NT2/D1 (cell line): ENCODE measurements at places on chromosomes 16 and 17.

GRCh38 chr16:89033304-89033703, 56.3 kb upstream of the CBFA2T3 start:
- DNase-seq = no peak

- DNase-seq = no peak
Measured at GRCh38 chr16:85485379-85485778, 127.7 kb upstream of the GSE1 start.

DNA sequence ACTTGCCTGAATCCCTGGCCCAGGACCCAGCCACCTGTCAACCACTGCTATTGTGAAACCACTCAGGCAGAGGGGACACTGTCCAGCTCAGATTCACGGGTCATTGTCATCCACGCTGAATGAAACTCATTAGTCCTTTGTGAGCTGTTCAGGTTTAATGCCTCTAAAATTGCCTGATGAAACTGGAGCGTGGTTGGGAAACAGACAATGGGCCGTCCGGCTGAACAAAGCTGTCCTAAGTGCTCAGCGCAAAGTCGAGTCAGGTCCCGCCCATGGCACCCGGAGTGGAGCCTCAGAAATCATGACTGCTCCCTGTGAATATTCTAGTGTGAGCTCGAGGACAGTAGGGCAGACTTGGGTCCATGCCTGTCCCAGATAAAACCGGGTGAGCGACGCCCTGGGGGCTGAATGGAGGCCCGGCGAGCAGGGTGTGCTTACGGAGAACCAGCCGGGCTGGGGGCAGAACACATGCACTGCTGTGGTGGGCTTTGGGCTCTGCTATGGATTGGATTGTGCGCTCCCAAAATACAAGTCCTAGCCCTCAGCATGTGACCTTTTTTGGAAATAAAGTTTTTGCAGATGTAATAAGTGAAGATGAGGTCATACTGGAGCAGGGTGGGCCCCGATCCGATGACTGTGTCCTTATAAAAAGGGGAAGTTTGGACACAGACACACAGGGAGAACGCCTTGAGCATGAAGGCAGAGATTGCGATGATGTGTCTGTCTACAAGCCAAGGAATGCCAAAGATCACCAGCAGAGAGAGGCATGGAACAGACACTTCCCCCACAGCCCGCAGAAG, 12.9 kb upstream of the CMIP start:
- DNase-seq = no peak

GRCh38 chr16:10213748-10214147, 31.5 kb upstream of the GRIN2A start:
- DNase-seq = no peak

- DNase-seq = no peak
Measured at GRCh38 chr16:81910366-81910885, 100.8 kb downstream of the SDR42E1 start.

DNA sequence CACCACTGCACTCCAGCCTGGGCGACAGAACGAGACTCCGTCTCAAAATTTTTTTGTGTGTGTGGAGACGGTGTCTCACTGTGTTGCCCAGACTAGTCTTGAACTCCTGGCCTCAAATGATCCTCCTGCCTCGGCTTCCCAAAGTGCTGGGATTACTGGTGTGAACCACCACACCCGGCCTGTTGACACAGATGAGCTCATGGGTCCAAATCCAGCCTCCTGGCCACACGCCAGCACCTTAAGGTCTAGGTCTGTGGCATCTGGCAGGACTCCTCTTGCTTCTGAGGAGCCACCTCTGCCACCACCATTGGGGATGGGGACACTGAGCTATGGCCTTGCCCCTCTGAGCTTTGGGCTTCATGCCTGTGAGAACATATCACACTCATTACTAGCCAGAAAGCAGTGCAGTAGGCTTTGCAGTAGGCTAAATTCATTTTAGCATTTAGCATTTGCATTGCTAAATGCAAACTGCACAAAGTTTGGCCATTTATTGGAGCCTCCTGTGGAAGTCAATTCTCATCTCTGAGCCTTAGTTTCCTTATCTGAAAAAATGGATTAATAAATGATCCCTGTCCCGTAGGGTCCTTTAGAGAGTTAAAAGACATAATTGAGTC, 5.5 kb upstream of the CDIPT start:
- DNase-seq = no peak

GRCh38 chr17:45143767-45144198, 4.5 kb upstream of the HEXIM1 start:
- DNase-seq = no peak

GRCh38 chr16:53055541-53056391, 975 bp downstream of the CHD9 start:
- DNase-seq = peak; percentile 78

DNA sequence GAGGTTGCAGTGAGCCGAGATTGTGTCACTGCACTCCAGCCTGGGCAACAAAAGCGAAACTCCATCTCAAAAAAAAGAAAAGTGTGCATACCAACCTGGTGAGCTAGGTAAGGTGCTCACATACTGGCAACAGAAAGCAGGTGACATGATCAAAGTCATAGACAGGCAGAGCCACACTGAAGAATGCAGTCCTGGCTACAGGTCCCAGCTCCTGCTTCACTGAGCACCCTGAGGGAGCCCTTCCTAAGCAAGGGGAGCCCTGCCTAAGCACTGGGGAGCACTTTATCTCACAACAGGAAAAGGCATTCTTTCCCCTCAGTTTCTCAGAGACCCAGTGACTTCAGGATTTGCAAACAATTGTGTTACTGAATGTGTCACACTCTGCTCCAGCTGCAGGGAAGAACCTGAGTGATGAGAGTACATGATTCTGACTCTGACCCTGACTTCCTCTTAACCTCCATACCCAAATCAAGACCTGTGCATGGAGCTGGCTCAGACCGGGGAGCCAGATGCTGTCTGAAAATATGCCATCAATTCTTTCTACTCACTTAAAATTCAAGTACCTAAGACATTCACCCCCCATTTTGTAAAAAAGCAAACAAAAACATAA, 40.5 kb downstream of the ANKRD11 start:
- no peak for DNase-seq

DNA sequence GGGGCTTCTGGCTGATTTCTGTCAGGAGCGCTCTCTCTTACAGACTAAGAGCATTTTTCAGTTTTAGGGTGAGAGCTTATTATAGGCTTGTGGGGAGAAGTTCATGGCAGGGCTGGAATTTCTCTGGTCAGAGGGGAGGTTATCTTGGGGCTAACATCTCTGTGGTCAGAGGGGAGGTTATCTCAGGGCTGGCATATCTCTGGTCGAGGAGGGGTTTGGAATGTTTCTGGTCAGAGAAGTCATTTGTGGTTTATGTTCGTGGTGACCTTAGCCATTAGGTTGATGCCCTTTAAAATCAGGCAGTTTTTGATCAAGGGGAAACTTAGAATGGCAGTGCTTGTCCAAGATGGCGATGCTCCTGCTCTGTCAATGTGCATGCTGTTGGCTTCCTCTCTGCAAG, 10.8 kb upstream of the USP31 start:
- no peak for DNase-seq

- no peak for DNase-seq
Measured at GRCh38 chr16:80733407-80733806, 71.0 kb downstream of the CDYL2 start.

GRCh38 chr17:45915263-45915662, 20.9 kb downstream of the MAPT start:
- DNase-seq = no peak

GRCh38 chr16:68640972-68641371, 4.1 kb upstream of the CDH3 start:
- no peak for DNase-seq

DNA sequence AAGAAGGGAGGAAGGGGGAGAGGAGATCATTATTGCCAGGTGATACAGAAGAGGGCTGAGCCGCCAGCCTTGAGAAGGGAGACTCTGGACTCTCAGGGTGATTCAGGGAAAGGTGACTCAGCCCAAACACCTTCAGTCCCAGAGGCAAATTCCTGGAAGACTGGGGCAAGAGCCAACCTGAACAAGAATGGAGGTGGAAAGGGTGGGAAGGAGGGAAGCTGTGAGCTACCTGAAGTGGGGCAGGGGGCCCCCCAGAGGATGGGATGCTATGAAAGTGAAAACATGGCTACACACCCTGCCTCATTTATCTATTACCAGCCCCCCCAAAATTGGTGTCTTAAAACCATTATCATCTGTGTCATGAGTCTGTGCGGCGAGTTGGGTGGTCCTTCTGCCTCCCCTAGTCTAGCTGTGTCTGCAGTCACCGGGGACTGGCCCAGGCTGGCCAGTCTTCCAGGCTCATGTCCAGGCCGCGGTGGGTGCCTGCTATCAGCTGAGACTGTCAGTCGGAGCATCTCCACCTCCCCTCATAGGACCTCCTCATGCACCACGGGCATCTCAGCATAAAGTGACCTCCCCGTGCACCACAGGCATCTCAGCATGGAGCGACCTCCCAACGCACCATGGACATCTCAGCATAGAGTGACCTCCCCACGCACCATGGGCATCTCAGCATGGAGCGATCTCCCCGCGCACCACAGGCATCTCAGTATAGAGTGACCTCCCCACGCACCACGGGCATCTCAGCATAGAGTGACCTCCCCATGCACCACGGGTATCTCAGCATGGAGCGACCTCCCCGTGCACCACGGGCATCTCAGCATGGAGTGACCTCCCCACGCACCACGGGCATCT, 3.2 kb upstream of the SLC47A2 start:
- no peak for DNase-seq

- no peak for DNase-seq
Measured at GRCh38 chr16:22721511-22722100, 92.4 kb upstream of the HS3ST2 start.

GRCh38 chr17:45854209-45854608, 9.5 kb downstream of the SPPL2C start:
- no peak for DNase-seq

DNA sequence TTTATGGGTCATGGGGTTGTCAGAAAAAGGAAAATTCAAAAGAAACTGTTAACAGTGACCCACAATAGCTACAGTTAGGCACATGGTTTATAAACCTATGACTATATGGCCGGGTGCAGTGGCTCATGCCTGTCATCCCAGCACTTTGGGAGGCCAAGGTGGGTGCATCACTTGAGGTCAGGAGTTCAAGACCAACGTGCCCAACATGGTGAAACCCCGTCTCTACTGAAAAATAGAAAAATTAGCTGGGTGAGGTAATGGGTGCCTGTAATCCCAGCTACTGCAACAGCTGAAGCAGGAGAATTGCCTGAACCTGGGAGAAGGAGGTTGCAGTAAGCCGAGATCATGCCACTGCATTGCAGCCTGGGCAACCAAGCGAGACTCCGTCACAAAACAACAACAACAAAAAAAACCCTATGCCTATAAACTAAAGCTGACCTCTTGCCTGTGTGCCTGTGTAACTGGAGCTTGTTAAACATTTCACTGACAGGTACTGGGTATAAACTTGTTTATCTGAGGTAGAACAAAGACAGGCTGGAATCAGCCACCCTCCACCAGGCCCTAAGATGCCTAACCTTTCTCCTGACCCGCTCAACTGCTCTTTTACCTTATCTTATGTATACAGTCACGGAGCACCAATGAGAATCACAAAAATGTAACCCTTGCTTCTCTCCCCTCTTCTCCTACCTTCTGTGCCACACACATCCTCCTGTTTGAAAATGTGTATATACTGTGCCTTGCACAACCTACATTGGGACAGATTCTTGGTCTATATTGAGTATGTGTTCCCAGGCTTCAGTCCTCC, 62.9 kb upstream of the ATF7IP2 start:
- DNase-seq = no peak

DNA sequence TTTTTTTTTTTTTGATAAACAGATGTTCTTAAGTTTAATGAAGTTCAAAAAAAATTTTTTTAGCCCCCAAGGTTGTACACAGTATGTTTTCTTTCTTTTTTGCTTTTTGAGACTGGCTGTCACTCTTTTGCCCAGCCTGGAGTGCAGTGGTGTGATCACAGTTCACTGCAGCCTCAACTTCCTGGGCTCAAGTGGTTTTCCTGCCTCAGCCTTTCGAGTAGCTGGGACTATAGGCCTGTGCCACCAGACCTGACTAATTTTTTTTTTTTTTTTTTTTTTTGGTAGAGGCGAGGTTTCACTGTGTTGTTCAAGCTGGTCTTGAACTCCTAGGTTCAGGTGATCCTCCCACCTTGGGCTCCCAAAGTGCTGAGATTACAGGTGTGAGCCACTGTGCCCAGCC, 12.8 kb downstream of the ITGAE start:
- DNase-seq = no peak

- DNase-seq = no peak
Measured at GRCh38 chr17:57881783-57882351, 32.0 kb upstream of the MRPS23 start.

DNA sequence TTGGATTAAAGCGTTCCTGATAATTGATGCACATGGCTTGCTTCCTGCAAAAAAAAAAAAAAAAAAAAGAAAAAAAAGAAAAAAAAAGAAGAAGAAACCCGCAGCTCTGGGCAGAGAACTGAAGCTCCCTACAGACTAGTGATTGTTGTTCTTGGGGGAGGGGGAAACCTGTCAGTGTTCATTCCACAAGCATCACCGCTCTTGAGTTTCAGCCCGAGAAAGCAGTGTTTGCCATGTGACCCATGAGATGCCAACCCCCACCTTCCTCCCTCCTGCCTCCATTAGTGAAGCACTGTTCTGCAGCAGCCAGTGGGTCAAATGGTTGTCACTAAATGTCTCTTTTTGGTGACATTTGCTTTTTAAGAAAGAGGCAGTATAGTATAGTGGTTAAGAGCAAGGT, 1.7 kb downstream of the USP43 start:
- no peak for DNase-seq

DNA sequence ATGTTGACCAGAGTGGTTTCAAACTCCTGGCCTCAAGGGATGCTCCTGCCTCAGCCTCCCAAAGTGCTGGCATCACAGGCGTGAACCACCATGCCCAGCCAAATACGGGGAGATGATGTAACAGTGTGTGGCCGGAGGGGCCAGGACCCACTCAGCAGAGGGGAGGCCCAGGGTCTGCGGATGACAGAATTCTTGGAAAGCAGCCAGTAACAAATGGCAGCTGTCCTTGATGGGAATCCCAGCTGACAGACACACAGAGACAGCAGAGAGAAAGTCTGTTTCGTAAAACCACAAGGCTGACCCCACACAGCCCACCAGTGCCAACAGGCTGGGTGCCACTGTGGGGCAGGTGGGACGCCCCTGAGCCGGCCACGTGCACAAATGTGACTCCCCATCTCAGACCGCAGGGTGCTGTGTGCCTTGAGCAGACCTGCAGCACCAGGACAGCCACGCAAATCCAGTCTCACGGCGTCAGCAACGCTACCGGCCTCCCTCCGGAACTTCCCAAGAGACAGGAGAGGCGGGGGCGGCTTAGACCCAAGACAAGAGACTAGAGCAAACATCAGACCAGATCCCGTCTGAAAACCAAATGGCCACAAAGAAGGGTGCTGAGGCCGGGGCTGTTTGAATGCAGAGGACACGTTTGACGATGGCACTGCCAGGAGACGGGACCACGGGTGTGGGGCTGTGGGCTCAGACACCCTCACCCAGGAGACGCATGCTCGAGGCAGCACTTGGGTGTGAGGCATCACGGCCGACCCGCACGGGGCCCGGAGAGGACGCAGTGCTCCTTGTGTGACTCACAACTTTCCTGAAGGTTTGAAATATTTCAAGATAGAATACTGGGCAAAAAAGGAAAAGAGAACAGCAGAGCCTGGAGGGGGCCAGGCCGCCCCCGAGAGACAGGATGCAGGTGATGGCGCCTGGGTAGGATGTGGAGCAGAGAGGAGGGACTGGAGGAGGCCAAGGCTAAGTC, 24.6 kb downstream of the CTU2 start:
- DNase-seq = no peak

- DNase-seq = no peak
Measured at GRCh38 chr17:37079735-37080134, 131.0 kb downstream of the AATF start.
